Glutamatergic neuron (in vitro differentiated cells): ENCODE measurements at places on chromosomes 11 and 22.
A peak's percentile ranks its signal among the peaks of the same experiment; 100 is the strongest.

- H3K27me3 ChIP-seq = peaks cover 3% of the 10 kb centered on the region
- H3K36me3 ChIP-seq = no peaks in the 10 kb centered on the region
- peak overlapping the region; percentile 15 for H3K4me3 ChIP-seq
Measured at GRCh38 chr11:46896719-46897406, 21.5 kb downstream of the LRP4 start.

- DNase-seq = no peak
- no peaks in the 10 kb centered on the region for H3K36me3 ChIP-seq
- peaks cover 6% of the 10 kb centered on the region for H3K27me3 ChIP-seq
- peaks cover 39% of the 10 kb centered on the region for H3K4me1 ChIP-seq
- H3K27ac ChIP-seq = no peak overlapping the region
Measured at GRCh38 chr11:129319201-129319600, 56.4 kb upstream of the BARX2 start.

DNA sequence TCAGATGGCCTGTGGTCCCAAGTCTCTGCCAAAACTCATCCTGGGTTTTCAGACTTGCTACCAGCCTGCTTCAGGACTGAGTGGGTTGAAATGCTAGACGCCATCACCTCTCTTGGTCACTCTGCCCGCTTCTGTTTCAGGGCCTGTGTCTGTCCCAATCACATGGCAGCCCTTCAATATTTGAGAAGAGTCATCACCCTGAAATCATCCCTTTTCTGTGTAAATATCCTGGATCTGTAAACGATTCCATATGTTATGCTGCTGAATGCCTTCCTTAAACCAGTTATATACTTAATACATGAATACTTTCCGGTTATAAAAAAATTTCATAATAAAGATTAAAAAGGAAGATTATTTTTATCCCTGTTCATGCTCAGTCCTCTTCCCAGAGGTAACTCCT lies 39.8 kb upstream of the TLCD5 start:
- H3K36me3 ChIP-seq = no peaks in the 10 kb centered on the region
- DNase-seq = no peak
- H3K27me3 ChIP-seq = no peaks in the 10 kb centered on the region
- H3K4me3 ChIP-seq = no peak overlapping the region
- H3K4me1 ChIP-seq = no peaks in the 10 kb centered on the region

- no peak overlapping the region for H3K27ac ChIP-seq
- no peak for DNase-seq
- H3K4me1 ChIP-seq = no peaks in the 10 kb centered on the region
- no peak overlapping the region for H3K4me3 ChIP-seq
- H3K36me3 ChIP-seq = no peaks in the 10 kb centered on the region
Measured at GRCh38 chr11:26675233-26675928, 46.5 kb downstream of the SLC5A12 start.
